ENCODE measurements at places on chromosomes 2 and 18.
A peak's percentile ranks its signal among the peaks of the same experiment; 100 is the strongest.

- DNase-seq: no peak
Measured at GRCh38 chr2:13135369-13135768, 418.6 kb downstream of the TRIB2 start.

- no peak for DNase-seq
Measured at GRCh38 chr2:158676696-158677095, 118.4 kb upstream of the DAPL1 start.

- no peak for DNase-seq
Measured at GRCh38 chr2:109435066-109435690, 178.6 kb downstream of the SEPTIN10 start.

- peak; percentile 24 for DNase-seq
Measured at GRCh38 chr2:42360493-42360889, 526 bp downstream of the COX7A2L start.

- DNase-seq: no peak
Measured at GRCh38 chr2:148928395-148928794, 53.4 kb downstream of the KIF5C start.

- no peak for DNase-seq
Measured at GRCh38 chr2:141423124-141423523, 707.7 kb downstream of the LRP1B start.

- DNase-seq: no peak
Measured at GRCh38 chr18:43078478-43079092, 36.9 kb downstream of the RIT2 start.

- no peak for DNase-seq
Measured at GRCh38 chr2:119721462-119721861, 38.3 kb upstream of the PTPN4 start.

- DNase-seq: peak; percentile 16
Measured at GRCh38 chr2:172995323-172996244, 80.1 kb upstream of the MAP3K20 start.

- no peak for DNase-seq
Measured at GRCh38 chr2:164080486-164080885, 344.7 kb upstream of the FIGN start.

GRCh38 chr2:41949091-41949882, 98.5 kb upstream of the PKDCC start:
- DNase-seq: no peak

GRCh38 chr2:181051861-181052522, 71.6 kb downstream of the UBE2E3 start:
- no peak for DNase-seq

DNA sequence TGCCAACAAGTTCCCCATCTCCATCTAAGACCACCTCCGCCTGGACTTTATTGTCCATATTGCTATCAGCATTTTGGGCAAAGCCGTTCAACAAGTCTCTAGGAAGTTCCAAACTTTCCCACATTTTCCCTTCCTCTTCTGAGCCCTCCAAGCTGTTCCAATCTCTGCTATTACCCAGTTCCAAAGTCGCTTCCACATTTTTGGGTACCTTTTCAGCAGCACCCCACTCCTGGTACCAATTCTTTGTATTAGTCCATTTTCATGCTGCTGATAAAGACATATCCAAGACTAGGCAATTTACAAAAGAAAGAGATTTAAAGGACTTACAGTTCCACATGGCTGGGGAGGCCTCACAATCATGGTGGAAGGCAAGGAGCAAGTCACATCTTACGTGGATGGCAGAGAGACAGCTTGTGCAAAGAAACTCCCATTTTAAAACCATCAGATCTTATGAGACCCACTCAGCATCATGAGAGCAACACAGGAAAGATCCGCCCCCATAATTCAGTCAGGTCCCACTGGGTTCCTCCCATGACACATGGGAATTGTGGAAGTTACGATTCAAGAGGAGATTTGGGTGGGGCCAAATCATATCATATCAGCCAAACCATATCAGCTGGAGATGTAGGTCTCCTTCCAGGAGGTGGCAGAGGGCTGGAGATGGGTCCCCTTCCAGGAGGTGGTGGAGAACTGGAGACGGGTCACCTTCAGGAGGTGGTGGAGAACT, 19.8 kb upstream of the TXNDC2 start:
- DNase-seq: no peak

DNA sequence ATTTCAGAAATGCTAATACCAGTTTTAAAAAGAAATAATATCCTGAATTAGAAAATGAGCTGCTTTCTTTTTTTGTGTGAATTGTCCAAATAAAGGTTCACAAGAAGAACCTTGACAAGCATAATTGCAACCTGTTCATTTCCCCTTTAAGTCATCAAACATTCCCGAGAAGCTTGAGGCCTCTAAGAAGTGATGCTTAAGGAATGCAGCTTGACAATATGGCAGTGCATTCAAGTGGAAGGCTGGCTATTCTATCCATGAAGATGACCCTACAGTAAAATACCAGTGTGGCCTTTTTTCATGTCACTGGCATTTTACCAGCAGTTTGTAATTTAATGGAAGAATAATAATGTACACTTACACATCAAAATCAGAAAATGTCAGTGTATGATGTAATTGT, 216.7 kb downstream of the CTNNA2 start:
- no peak for DNase-seq

DNA sequence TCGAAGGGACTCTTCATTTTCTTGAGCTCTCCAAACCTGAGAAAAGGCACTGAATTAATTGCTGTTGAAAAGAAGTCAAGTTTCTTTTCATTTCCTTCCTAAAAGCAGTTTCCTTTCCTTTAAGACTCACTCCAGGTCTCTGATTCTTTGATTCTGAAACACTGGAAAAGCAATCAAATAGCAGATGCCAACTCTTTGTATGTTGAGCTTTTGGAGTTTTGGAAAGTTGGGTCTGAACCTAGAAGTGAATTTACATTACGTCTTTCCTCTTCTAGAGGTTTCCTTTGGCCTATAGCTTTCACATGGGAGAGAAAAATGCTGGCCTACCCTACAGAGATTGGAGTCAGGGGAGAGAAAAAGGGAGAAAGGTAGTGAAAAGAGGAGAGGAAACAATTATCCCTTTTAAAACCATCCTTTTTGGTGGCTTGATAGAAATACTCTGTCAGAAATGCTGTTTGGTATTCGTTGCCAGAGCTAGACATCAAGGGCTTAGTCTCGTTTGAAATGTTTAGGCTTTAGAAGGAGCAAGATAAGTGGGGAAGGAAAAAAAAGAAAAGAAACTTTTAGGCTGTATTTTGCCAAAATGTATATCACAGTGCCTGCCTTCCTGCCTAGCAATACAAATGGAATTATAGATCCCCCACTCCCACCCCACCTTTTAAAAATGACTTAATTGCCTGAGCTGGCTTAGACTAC, 187.7 kb downstream of the PRPF40A start:
- DNase-seq: no peak

- no peak for DNase-seq
Measured at GRCh38 chr2:21007129-21008013, 36.5 kb downstream of the APOB start.

DNA sequence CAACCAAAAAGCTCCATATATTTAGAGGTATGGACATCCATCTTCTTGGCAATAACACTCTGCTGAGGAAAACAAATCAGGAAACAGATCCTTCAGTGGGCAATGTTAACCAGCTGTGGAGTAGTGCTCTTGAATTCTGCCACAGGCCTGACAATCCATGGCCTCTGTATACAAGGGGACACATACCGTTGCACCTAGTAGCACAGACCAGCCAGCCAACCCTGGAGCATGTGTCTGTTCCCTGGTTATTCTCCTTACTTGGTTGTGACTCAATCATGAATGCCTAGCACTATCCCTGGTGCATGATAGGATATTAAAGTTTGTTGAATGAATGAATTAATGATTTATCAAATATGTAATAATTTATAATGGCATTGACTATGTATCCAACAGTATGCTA, 261.4 kb upstream of the MGAT5 start:
- DNase-seq: no peak

- DNase-seq: no peak
Measured at GRCh38 chr18:75124551-75124950, 84.4 kb downstream of the PTGR3 start.

GRCh38 chr2:124919296-124919695, 894.2 kb downstream of the CNTNAP5 start:
- no peak for DNase-seq

GRCh38 chr2:179917272-179917671, 55.9 kb upstream of the ZNF385B start:
- no peak for DNase-seq

- DNase-seq: no peak
Measured at GRCh38 chr18:44946529-44947113, 265.9 kb downstream of the SETBP1 start.

DNA sequence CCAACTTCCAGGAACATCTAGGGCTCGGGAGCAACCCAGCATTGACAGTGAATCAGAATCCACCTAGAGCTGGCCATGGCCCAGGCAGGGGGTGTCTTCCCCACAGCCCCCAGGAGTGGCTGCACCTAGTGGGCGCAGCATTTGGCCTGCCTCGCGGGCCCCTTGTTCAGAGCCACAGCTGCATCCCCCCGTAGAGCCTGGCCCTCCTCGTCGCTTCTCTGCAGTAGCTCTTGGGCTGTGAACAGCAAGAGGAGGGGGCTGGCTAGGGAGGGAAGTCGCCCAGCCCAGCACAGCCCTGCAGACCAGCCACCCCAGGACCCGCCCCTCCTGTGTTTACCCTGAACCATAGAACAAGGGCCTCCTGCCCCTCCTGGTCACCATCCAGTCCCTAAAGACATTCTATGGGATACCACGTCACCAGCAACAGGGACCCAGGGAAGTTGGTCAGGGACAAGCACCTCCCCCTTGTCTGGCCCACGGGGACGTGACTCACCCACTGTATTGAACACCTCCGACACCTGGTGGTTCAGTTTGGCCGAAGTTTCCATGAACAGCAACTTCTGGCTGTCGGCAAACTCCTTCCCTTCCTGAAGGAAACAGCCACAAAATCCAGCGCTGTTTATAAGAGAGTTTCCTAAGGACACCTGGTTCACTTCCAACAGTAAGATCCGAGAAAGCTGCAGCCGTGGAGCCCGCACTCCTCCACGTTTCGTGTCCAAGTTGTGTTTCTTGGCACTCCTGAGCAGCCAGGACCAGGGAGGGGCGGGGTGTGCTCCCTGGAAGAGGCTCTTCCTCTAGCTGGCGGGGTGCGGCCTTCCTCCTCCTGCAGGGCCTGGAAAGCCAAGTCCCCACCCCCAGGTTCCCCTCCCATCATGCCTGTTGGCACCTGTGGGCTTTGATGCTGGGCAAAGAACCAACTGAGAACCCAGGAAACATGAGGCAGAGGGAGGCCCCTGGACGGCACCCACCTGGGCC, 8.8 kb downstream of the PRLH start:
- DNase-seq: no peak

DNA sequence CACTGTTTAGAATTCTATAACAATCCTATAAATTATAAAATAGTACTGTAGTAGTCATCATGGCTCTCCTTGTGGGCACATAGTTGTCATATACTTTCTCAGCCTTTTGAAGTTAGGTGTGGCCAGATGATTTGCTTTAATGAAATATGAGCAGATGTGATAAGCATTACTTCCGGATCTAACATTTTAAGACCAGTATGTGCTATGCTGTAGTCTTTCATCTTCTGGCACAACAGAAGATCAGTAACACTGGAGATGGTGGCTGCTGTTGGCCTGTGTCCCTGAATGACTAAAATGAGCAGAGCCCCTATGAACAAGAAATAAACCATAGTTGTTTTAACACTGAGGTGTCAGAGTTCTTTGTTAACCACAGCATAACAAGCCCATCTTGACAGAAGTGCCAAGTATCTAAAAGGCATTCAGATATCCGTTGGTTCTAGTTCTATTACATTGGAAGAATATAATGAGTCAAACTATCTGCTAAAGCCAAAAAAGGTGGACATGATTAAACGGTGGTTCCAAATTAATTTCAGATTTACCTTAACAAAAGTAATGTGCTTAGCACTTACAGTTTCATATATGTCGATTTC, 6.3 kb downstream of the MEX3C start:
- no peak for DNase-seq

DNA sequence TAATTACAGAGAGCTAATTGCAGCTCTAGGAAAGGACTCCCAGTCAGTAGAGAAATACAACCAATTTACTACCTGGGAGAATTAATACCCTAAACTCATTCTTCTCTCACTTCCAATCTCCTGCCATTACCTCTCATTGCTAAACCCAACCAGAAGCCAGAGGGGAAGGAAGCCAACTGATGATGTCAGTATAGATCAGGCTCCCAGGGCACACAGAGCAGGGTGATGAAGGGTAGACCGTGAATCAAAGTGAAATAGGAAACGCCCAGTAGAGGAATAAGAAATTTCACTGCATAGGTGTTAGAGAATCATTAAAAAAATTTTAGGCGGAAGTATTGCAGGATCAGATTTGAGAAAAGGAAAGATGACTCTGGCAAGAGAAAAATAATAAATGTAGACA, 456.8 kb upstream of the NXPH2 start:
- DNase-seq: no peak

- DNase-seq: no peak
Measured at GRCh38 chr2:51781691-51782090, 749.8 kb upstream of the NRXN1 start.

GRCh38 chr2:85409845-85410583, at the start of gene CAPG:
Gene CAPG, minus strand, starts transcription at chr2:85410366. Its CDS starts 8,221 bp downstream, at chr2:85402145.
- DNase-seq: peak; percentile 69

DNA sequence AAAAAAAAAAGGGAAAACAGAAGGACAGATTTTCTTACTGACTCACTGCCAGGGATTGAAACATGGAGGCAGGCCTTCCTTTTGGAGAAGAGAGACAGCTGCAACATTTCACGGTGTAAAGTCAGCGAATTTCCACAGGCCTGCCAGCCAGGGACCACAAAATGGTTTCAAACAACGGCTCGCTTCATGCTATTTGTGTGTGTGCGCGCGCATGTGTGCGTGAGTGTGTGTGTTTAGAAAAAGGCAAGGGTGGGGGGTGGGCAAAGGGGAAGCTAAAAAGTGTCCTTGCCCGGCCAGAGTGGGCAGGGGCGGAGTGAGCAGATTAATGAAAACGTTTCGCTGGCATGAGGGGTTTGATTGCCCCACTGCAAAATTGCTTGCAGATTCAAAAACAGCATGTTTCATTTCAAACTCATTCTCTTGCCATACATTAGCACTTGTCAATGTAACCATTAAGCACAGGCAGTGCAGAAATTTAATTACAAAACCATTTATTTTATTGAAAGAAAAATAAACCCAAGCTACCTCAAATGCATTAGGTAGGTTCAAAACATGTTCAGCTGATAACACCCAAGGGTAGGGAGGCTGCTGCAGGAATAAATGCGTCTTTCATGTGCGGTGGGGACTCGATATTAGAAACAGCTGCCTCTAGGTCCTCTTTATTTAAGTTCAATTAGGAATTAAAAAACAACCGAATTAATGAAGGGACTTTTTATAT, 182.1 kb upstream of the SIX2 start:
- no peak for DNase-seq

DNA sequence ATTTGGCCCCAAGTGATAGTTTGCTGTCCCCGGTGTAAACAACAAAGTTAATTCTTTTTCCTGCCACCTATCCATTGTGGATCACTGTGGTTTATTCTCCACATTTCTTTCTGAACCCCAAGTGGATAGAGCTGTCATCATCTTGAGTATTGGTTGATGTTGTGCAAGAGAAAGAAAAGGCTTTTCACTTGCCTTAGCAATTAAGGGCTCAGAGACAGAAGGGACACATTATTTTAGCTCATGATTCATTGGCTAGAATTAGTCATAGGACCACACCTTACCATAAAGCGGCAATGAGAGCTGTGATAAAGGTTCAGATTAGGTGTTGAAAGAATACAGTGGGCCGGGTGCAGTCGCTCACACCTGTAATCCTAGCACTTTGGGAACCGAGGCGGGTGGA, 442.1 kb upstream of the DCC start:
- no peak for DNase-seq

GRCh38 chr2:238938003-238938400, 90.1 kb downstream of the TWIST2 start:
- DNase-seq: no peak

Data from KBM-7 (cell line).